ENCODE measurements at places on chromosomes 12 and 14.

DNA sequence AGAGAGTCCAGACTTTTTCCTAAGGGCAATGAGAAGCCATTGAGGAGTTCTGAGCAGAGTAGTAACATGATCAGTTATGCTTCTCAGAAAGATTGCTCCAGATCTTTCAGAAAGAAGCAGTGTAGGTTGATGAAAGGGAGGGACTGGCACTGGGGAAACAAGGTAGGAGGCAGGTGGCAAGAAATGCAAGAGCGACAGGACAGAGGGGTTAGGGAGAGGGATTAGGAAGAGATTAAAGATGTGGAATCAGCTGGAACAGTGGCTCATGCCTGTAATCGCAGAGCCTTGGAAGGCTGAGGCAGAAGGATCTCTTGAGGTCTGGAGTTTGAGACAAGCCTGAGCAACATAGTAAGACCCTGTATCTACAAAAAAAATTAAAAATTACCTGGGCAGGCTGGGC lies 3.4 kb downstream of the CDCA3 start:
- no peak for DNase-seq

- DNase-seq = no peak
These were observed 145.6 kb downstream of the ATP23 start for GRCh38 chr12:58086930-58087329.

DNA sequence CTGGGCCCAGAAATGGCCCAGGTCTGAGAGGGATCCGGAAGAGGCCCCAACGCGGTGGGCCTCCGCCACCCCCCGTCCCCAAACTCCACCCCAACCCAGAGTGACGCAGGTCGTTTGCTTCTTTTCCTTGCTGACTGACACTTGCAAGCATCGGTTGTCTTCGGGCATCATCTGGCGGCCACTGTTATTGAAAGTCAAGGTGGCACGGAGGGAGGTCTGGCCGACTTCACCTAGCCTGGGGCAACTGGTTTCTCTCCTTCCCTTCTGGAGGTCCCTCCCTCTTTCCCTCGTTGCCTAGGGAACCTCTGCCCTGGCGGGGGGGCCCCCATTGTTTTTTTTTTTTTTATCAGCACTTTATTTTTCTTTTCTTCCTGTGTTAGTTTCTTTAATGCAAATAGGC lies 241.8 kb downstream of the ALG10 start:
- DNase-seq = no peak

- no peak for DNase-seq
These were observed 141.3 kb downstream of the CACNA1C start for GRCh38 chr12:2194060-2194459.

GRCh38 chr14:60757567-60758002 lies 23.0 kb downstream of the MNAT1 start:
- DNase-seq = no peak

GRCh38 chr12:51871126-51871525 lies 16.8 kb upstream of the ANKRD33 start:
- DNase-seq = no peak

- no peak for DNase-seq
These were observed 34.2 kb upstream of the OTX2 start for GRCh38 chr14:56844406-56845002.

DNA sequence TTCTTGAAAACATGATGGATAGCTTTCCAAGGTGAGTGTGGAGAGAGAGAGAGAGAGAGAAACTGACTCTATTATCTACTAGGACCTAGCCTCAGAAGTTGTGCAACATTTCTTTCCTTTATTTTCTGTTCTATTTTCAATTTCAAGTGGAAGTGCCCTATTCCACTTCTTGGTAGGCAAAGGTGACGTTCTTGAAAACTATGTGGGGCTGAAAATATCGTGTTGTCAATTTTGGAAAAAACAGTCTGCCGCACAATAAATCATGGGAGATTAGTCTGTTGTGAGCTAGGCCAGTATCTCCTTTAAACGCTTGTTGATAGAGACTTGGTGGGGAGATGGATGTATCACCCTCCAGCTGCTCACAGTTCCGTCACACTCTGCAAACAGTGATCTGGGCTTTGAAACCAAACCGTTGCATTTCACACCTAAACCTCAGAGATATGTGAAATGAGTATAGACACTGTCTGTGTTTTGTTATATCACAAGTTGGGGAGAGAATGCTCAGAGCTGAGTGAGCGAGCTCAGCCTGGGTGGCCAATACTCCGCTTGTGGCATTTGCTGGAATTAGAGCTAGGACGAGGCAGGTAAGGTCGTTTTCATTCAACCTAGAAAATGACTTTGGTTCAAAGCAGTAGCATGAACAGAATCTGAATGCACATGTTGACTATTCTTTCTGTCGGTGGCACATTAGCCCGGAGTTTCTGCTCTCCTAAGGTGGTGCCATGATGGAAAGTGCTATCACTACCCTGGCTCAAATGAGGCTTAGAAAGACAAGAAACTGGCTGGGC lies 75.1 kb upstream of the ST8SIA1 start:
- DNase-seq = peak; percentile 55

DNA sequence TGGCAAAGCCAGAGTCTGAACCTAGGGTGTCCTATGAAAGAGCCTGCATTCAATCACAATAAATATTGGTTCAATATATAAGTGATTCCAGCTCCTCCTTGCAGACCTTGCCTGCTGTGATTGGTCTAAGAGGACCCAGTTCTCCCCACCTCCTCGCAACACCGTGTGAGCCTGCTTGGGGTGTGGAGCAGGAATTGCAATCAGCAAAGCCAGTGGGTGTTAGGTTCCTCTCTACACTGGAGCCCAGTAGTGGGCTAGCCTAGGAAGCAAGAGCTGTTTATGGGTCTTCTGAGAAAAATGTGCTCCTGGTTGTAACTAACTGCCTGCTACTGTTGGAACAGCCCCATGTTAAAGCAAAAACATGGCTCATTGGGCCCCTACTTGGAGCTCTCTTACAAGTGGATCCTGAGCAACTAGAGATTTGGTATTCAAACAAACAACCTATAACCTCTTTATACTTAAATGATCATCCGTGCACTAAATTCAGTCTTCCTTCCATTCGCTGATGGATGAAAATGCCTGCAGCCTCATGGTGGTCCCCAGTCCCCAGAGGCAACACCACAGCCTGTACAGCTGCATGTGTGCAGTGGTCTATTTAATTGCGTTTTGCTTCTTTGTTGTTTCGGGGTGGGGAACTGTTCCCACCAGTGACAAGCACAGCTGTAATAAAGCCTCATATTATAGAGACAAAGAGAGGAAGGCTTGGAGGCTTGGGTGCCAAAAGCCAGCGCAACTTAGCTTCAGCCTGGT lies 3.7 kb upstream of the SELPLG start:
- no peak for DNase-seq

DNA sequence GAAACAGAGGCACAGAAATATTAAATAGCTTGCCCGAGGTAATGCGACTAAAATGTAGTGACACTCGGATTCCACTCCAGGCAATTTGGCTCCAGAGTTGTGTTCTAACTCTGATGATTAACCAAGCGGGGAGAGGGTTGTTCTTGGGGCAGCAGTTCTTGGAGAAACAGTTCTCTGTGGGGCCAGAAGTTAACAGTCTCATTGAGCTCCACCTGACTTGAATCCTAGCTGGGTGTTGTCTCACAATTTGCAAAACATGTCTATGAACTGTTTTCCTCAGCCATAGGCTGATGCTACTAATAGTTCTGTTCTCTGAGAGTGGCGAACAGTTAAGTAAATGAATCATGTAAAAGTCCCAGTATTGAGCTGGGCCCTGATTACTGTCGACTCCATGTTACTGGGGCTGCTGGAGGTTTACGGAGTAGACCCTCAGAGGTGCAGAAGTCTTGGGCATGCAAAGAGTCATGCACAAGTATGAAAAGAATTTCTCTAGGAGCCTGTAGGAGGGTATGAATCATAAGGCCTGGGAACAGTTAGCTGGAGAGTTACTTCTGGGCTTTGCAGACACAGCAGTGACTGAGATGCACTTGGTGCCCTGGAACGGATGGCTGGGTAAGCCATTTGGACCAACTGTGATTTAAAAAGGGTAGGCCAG lies 15.4 kb upstream of the NIN start:
- no peak for DNase-seq

DNA sequence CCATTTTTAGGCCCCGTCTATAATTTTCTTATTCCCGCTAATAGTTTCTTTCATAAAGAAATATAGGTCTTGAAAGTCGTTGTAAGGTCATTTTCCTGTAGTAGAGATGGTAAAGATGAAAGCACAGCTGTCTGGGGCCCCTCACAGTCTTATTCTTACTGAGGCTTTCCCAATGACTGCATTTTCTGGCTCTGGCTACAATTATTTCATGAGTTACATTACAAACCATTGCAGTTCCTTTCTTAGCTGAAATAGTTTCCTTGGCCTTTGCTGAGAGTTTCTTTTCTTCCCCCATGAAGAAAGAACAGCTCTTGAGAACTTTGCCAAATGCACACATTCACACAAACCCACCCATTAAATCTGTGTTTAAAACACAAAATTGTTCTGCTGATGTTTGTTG lies 113.0 kb downstream of the DYRK2 start:
- no peak for DNase-seq

GRCh38 chr12:57244312-57244696 lies 6.7 kb downstream of the STAC3 start:
- DNase-seq = no peak

DNA sequence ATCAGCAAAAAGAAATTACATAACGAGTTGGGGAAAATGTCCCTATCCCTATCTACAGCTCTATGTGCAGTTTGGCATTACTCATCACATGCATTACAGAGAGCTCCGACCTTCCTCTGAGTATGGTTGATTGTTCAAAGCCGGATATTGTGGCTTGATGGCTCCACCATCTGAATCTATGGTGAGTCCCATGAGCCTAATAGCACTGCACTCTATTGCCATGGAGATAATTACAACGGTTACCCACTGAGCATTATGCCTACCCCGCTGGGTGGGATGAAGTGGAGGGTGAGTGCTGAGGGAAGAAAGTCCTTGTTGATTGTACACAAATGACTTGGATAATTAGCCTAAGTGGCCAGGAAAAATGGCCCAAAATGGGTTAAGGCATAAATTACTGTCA lies 800.5 kb downstream of the NRXN3 start:
- no peak for DNase-seq

DNA sequence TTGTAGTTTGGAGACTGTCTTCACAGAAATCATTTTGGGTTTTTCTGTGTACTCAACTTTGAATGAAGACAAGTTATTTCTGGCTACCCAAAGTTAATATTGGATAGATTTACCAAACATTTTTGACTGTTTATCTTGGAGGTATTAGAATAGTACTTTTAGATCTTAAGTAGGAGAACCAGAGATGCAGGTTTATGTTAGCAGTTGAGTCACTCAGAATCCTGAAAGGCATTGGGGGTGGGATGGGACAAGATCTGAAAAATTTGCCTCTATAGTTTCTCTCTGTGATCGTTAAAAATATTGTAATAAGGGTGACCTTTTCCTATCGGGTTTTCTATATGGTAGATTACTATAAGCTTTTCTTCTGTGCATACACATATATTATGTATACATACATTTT lies 112.3 kb downstream of the TTC6 start:
- DNase-seq = no peak

DNA sequence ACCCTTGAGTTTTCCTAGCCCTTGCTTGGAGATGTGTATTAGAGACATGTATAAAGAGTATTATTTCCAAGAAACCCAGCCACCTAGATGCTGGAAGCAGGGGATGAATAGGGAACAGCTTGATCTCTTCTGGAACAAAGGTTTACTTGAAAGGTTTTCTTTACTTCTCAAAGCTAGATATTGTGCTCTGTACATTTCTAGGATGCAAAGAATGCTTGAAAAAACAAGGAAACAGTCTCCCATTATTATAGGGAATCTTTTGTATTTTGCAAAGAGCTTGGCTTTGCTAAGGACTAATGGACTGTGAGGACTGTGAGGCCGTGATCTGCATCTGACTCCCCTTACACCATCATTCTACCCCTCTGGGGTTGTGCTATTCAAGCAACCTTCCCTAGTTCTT lies 77.9 kb downstream of the PRICKLE1 start:
- DNase-seq = no peak

DNA sequence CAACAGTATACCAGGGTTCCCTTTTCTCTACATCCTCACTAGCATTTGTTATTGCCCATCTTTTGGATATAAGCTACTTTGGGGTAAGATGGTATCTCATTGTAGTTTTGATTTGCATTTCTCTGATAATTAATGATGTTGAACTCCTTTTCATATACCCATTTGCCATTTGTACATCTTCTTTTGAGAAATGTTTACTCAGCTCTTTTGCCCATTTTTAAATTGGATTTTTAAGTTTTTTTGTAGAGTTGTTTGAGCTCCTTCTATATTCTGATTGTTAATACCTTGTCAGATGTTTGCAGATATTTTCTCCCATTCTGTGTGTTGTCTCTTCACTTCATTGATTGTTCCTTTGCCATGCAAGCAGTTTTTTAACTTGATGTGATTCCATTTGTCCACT lies 22.2 kb downstream of the ESR2 start:
- DNase-seq = no peak

GRCh38 chr14:60974090-60974651 lies 6.7 kb downstream of the TRMT5 start:
- DNase-seq = no peak

DNA sequence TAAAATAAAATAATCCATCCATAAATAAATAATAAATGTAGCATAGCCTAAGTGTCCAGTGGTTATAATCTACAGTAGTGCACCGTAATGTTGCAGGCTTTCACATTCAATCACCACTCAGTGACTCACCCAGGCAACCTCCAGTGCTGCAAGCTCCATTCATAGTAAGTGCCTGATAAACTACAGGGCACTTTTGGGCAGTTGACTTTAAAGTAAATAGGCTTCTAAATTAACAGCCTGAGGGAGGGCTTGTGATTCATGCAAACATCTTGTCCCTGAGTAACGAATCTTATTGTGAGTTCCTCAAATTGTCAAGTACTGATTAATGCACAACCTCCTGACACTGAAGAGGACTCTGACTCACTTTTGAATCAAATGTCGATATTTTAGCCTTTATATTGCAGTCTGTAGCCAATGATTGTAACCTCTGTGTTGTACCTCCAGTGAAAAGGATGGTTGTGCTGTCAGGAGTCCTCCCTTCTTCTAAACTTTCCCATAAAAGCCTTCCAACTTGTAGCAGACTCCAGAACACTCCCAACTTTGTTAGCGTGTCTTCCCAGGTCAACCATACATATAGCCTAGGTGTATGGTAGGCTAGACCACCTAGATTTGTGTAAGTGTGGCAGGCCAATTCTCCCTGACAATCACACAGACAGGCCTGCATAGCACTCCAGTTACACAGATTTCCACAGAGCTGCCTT lies 55.0 kb upstream of the BICD1 start:
- DNase-seq = no peak

- DNase-seq = no peak
These were observed 1720.2 kb upstream of the SEL1L start for GRCh38 chr14:83253870-83254269.

DNA sequence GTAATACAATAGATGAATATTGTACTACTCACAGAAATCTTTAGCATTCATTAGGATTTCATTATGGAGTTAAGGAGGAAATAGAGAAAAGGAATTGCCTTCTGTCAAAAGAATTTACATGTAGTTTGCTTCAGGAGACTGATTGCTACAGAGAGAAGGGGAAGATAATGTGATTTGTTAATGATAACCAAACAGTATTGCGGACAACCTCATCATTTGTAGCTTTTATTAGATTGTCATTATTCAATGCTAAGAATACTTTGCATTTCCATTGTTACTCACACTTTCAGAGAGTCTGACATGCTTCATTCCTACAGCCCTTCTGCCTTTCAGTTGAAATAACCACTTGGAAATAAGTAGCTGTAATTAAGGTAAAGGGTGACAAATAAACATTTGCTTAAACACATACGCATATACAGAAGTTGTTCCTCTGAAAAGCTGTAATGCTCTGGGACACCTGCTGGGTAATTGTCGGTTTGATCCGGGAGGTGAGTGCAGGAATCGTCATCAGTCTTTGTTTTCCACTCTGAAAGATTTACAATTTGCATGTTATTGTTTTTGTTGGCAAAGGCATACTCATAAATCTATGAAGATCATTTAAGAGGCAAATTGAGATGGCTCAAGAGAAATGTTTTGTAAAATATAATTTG lies 600.2 kb downstream of the TRHDE start:
- DNase-seq = no peak

All from stimulated activated CD4-positive, alpha-beta T cell treated with anti-CD3 and anti-CD28 coated beads, Interleukin-4, amount 100 ng/mL, for 24 hours (primary cell).